ENCODE measurements at places on chromosomes 6 and 20.

- ATAC-seq = no peak
Measured at GRCh38 chr6:116955773-116956172, 78.7 kb downstream of the RFX6 start.

- peak; percentile 57 for ATAC-seq
Measured at GRCh38 chr6:137968901-137969300, 101.8 kb downstream of the TNFAIP3 start.

DNA sequence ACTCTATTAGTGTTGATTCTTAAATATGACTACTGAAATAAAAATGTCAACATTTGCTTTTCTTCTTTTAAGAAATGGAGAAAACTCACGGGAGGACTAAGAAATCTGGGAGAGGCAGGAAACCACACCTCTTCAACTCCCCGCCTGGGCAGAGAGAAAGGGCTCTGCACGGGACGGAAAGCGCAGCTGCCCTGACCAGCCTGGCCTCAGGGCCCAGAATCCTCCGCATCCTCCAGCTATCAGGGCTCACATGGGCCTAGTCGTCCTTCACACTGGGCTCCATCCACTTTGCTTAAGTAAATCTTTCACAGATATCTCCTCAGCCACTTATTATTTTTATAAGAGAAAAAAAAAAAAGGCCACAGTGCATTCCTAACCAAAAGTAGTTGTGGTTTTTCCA lies 215.1 kb downstream of the TBXT start:
- no peak for ATAC-seq

- ATAC-seq = no peak
Measured at GRCh38 chr6:33191383-33192104, 723 bp downstream of the COL11A2 start.

DNA sequence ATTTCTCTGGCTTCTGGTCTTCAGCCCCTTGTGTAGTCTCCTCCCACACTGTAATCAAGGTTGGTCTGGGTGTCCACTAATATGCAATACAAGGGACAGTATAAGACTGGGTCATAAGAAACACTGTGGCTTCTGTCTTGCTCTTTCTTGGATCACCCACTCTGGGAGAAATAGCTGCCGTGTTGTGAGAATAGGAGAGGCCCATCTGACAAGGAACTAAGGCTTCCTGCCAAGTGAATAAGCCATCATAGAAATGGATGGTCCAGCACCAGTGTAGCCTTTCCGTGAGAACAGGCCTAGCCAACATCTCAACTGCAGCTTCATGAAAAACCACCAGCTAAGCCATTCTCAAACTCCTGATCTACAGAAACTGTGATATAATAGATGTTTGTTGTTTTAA lies 23.3 kb downstream of the BAG2 start:
- no peak for ATAC-seq

GRCh38 chr20:8131598-8132483 lies at the start of gene PLCB1:
Gene PLCB1, plus strand, starts transcription at chr20:8132266. Its CDS starts 386 bp downstream, at chr20:8132652.
- peak; percentile 72 for ATAC-seq

DNA sequence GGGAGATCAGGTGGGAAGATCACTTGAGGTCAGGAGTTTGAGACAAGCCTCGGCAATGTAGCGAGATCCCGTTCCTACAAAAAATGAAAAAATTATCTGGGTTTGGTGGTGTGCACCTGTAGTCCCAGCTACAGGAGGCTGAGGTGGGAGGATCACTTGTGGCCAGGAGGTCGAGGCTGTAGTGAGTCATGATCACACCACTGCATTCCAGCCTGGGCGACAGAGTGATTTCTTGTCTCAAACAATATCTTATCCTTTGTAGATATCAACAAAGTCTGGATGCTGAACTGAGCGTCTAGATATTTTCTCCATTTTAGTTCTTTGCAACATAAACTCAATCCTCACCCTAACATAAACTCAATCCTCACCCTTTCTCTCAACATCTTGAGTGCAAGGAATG lies 197.6 kb downstream of the DTNBP1 start:
- no peak for ATAC-seq

- no peak for ATAC-seq
Measured at GRCh38 chr6:15474196-15474595, 188.6 kb downstream of the DTNBP1 start.

GRCh38 chr6:13611715-13612114 lies 3.4 kb upstream of the NOL7 start:
- ATAC-seq = no peak

GRCh38 chr6:29474996-29475395 lies 12.8 kb downstream of the MAS1L start:
- no peak for ATAC-seq

DNA sequence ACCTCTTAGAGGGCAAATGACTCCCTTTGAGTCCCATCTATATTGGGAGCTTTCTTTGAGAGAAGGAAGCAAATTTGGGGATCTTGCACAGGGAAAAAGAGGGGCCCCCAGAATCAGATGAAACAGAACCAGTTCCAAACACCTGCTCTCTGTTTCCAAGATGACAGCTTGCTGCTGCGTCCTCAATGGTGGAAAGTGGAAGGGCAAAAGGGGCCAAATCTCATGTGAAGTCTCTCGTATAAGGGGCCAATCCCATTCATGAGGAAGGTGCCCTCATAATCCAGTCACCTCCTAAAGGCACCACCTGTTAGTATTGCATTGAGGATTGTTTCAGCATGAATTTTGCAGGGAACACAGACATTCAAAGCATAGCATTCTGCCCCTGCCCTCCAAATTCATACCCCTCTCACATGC lies 483 bp upstream of the SERPINB1 start:
- no peak for ATAC-seq

DNA sequence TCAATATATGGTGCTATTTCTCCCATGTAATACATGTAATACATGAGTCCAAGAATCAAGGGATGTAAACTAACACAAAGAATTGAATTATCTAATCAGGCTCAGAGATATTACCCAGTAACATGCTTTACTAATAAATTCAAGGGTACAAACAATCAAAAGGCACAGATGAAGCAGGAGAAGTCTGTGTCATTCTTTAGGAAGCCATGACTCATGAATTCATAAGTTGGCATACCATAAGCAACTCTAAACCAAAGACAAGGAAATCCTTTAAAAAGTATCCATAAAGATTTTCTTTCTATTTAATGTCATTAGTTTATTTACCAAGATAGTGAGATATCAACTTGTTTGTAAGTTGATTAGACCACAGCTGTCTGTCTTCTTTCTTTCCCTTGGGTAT lies 446.0 kb upstream of the IMPG1 start:
- ATAC-seq = no peak

DNA sequence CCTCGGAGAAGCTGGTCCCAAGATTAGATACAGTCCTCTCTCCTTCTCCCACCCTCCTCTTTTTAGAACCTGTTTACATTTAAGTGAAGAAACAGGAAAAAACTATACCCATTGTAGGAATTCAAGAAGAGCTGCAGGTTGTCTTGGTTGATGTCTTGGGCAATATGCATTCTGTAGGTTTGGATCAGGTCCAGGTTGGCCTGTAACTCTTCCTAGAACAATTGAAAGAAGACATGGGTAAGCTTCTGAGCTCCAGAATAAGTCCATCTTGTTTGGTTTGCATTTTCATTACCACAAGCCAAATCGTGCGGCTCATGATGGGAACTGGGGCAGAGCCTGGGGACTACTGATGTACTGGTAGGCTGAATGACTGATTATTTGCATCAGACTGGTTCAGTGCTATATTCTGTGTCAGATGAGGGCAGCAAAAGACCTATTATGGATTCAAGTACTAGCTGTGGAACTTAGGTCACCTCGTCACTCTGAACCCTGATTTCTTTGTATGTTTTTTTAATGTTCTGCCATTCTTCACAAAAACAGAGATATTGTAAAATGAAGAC lies 20.3 kb upstream of the SLA2 start:
- no peak for ATAC-seq

Data from activated CD4-positive, CD25-positive, alpha-beta regulatory T cell treated with anti-CD3 and anti-CD28 coated beads, Interleukin-2, amount 50 U/mL, for 24 hours (primary cell).